ENCODE measurements at places on chromosomes 2 and 18. TPM values are rescaled to one million over a fixed set of nuclear protein-coding genes. Genes with fewer than 3 reads are reported as not detected.

The MYOM1 gene
- 1.1 TPM for total RNA-seq

The CHRNG gene
- total RNA-seq: not detected

The GALNT5 gene
- 0.05 TPM for total RNA-seq

The RAB6C gene
- not detected for total RNA-seq

The GKN2 gene
- total RNA-seq: not detected

The CD207 gene
- not detected for total RNA-seq

The APOB gene
- total RNA-seq: 1.1 TPM

The ZSWIM2 gene
- not detected for total RNA-seq

The ALLC gene
- not detected for total RNA-seq

The PFN4 gene
- 1.4 TPM for total RNA-seq

The GTF3C2 gene
- 91.7 TPM for total RNA-seq

The METAP1D gene
- 4.5 TPM for total RNA-seq

The IL1R2 gene
- 0.64 TPM for total RNA-seq

The PRKAG3 gene
- total RNA-seq: not detected

The HOXD13 gene
- not detected for total RNA-seq

The TSN gene
- 61.4 TPM for total RNA-seq

The TRIM43 gene
- not detected for total RNA-seq

The IL36B gene
- total RNA-seq: not detected

The ADGRF3 gene
- total RNA-seq: 2.8 TPM

The ABCG8 gene
- total RNA-seq: not detected

The SPATA3 gene
- total RNA-seq: not detected

The LINC00305 gene
- not detected for total RNA-seq

The DLX1 gene
- not detected for total RNA-seq

The RNU2-63P gene
- total RNA-seq: 12.3 TPM

The GPR155 gene
- 3.0 TPM for total RNA-seq

The TRIM54 gene
- not detected for total RNA-seq

The SIGLEC15 gene
- total RNA-seq: 0.21 TPM

The ANO7 gene
- 1.4 TPM for total RNA-seq

The STRN gene
- total RNA-seq: 19.2 TPM

The MYCN gene
- total RNA-seq: not detected

The CUL3 gene
- 80.9 TPM for total RNA-seq

The UGT1A10 gene
- total RNA-seq: not detected

The KCNIP3 gene
- not detected for total RNA-seq

The CRYGD gene
- not detected for total RNA-seq

The PIEZO2 gene
- 42.3 TPM for total RNA-seq

The TTN gene
- total RNA-seq: 7.5 TPM

The SCN2A gene
- not detected for total RNA-seq

The LTBP1 gene
- total RNA-seq: 0.15 TPM

The DOK6 gene
- total RNA-seq: not detected

The ITPRID2 gene
- total RNA-seq: 22.5 TPM

The MEP1B gene
- not detected for total RNA-seq

The GDF7 gene
- total RNA-seq: 0.05 TPM

The BMP10 gene
- not detected for total RNA-seq

The POTEC gene
- total RNA-seq: not detected

The SOS1 gene
- 16.1 TPM for total RNA-seq

The PLEKHH2 gene
- total RNA-seq: not detected

The MARCHF4 gene
- total RNA-seq: not detected

The UGT1A5 gene
- total RNA-seq: not detected

The FKBP7 gene
- total RNA-seq: 5.6 TPM

The PTH2R gene
- not detected for total RNA-seq

The HOXD8 gene
- not detected for total RNA-seq

The MZT2A gene
- total RNA-seq: 263 TPM

The OSBPL6 gene
- total RNA-seq: not detected

The KCNG2 gene
- not detected for total RNA-seq

The KCNE4 gene
- total RNA-seq: not detected

The LHCGR gene
- 0.11 TPM for total RNA-seq
